Calu3 (cell line): ENCODE measurements at places on chromosomes 2 and 18. TPM values are rescaled to one million over a fixed set of nuclear protein-coding genes. Genes with fewer than 3 reads are reported as not detected.

DNA sequence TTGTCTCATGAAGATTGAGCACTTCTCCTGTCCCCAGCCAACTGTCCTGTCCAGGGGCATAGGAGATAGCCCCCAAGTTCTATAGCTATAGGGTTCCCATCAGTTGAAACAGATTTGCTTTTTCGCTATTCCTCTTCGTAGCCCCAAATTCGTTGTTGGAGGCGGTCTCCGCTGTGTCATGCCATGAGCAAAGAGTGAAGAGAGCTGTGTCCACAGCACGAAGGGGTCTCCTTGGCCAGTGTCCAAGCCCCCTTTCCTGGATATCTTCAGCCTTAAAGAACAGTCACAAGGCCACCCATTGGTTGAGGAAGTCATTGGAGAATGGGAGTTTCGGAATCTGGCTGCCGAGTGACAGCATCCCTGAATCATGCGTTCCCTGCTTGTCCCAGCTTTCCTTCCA lies 21.0 kb downstream of the IGFBP5 start:
- no peak for DNase-seq

DNA sequence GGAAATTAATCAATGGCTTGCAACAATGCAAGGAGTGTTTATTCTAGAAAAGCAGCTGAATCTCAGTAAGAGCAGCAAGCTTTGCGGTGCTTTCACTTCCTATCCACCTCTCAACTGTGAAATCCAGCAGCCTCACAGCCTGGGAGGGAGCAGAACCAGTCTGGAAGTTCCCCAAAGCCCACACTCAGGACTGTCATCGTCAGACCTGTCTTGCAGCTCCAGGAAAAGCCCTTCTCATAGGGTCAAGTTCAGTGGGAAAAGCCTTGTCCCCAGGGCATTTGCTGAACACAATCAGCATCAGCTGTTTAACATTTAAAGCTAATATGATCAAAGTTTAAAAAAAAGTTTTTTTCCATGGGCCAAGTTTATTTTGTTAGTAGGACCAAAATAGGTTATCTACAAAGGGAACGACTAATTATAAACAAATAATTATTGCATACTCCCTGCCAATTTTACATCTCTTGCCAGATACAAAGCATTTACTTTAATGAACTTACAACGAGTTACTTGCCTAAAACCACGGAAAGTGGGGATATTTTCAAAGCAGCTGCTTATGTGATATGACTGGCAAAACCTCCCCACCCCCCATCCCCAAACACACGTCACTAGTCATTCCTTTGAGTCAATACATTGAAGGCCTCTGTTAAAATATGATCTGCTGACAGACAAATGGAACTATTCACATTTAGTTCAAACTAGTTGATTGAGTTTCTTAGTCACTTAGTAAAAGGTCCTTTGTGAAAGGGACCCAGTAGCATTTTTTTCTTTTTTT lies 36.8 kb downstream of the PARD6G start:
- DNase-seq: no peak

- no peak for DNase-seq
These were observed 1.8 kb upstream of the HOXD8 start for GRCh38 chr2:176127774-176128072.

- peak; percentile 72 for DNase-seq
These were observed 50.3 kb downstream of the SH2D6 start for GRCh38 chr2:85468704-85469349.

DNA sequence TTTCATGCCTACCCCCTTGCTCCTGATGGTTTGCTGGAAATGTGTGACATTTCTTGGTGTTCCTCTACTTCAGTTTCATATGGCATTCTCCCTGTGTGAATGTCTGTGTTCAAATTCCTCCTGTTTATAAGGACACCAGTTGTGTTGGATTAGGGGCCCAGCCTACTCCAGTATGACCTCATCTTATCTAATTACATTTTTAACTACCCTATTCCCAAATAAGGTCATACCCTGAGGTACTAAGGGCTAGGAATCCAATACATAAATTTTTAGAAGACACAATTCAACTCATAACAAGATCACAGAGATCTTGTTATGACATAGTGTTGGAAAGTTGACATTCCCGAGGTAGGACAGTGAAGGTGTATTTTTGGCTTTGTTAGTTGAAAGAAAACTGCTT lies 5.5 kb downstream of the FAM210A start:
- no peak for DNase-seq

- DNase-seq: no peak
These were observed 71.9 kb upstream of the NFU1 start for GRCh38 chr2:69509011-69509749.

- DNase-seq: no peak
These were observed 22.6 kb downstream of the CAPN13 start for GRCh38 chr2:30784682-30785081.

SLC4A5 gene
- total RNA-seq: 5.8 and 7.0 TPM in 2 replicates

IL36G gene
- 0.38 TPM in 1 of 2 replicates, not detected in the other for total RNA-seq

TBC1D8 gene
- 17.0 and 25.3 TPM in 2 replicates for total RNA-seq

ST8SIA5 gene
- total RNA-seq: 0.02 TPM in 1 of 2 replicates, not detected in the other
